ENCODE measurements at places on chromosomes 6 and 20. TPM values are rescaled to one million over a fixed set of nuclear protein-coding genes. Genes with fewer than 3 reads are reported as not detected.

Gene MUCL3
- total RNA-seq: not detected

Gene ARFRP1
- 39.4 TPM for total RNA-seq

Gene APCDD1L
- total RNA-seq: not detected

Gene RAET1L
- total RNA-seq: not detected

Gene CNKSR3
- 3.3 TPM for total RNA-seq

Gene BMP6
- total RNA-seq: 6.6 TPM

Gene SLC44A4
- total RNA-seq: not detected

Gene PRRT1
- not detected for total RNA-seq

Gene FOXF2
- total RNA-seq: not detected

All from subcutaneous adipose tissue (tissue), 4 donors.